Activated CD8-positive, alpha-beta T cell treated with anti-CD3 and anti-CD28 coated beads for 36 hours (primary cell): ENCODE measurements at places on chromosomes 12 and 14.
A peak's percentile ranks its signal among the peaks of the same experiment; 100 is the strongest.

GRCh38 chr12:49146406-49146805 lies 15.2 kb upstream of the TUBA1B start:
- peaks cover 2% of the 10 kb centered on the region for H3K4me1 ChIP-seq
- no peak overlapping the region for H3K4me3 ChIP-seq
- H3K27ac ChIP-seq = no peak overlapping the region
- H3K36me3 ChIP-seq = peaks cover 3% of the 10 kb centered on the region

GRCh38 chr14:73249564-73250316 lies 12.4 kb downstream of the PAPLN start:
- H3K27ac ChIP-seq = no peak overlapping the region
- H3K27me3 ChIP-seq = peaks cover 7% of the 10 kb centered on the region
- no peaks in the 10 kb centered on the region for H3K36me3 ChIP-seq
- H3K4me1 ChIP-seq = peaks cover 17% of the 10 kb centered on the region
- DNase-seq = no peak
- H3K4me3 ChIP-seq = no peak overlapping the region

DNA sequence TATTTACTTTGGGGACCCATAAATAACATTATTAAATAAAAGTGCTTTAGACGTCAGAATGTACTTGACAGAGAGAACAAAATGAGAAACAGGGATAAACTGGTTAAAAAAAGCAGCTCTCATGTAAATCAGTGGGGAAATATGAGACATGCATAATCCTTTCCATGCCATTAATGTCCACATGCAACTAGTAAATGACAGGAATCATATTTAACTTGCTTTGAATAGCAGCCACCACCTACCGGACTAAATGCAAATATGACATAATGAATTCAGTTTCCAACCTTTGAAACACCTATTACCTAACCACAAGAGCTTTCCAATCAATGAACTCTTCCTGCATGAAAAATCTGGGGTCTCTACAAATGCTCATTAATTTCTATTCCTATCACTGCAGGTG lies 19.6 kb downstream of the FGD6 start:
- no peak overlapping the region for H3K27ac ChIP-seq
- no peaks in the 10 kb centered on the region for H3K4me1 ChIP-seq
- H3K36me3 ChIP-seq = no peaks in the 10 kb centered on the region
- DNase-seq = no peak

GRCh38 chr12:81530352-81530751 lies 228.8 kb downstream of the PPFIA2 start:
- H3K36me3 ChIP-seq = no peaks in the 10 kb centered on the region
- no peaks in the 10 kb centered on the region for H3K27me3 ChIP-seq
- no peak overlapping the region for H3K27ac ChIP-seq

DNA sequence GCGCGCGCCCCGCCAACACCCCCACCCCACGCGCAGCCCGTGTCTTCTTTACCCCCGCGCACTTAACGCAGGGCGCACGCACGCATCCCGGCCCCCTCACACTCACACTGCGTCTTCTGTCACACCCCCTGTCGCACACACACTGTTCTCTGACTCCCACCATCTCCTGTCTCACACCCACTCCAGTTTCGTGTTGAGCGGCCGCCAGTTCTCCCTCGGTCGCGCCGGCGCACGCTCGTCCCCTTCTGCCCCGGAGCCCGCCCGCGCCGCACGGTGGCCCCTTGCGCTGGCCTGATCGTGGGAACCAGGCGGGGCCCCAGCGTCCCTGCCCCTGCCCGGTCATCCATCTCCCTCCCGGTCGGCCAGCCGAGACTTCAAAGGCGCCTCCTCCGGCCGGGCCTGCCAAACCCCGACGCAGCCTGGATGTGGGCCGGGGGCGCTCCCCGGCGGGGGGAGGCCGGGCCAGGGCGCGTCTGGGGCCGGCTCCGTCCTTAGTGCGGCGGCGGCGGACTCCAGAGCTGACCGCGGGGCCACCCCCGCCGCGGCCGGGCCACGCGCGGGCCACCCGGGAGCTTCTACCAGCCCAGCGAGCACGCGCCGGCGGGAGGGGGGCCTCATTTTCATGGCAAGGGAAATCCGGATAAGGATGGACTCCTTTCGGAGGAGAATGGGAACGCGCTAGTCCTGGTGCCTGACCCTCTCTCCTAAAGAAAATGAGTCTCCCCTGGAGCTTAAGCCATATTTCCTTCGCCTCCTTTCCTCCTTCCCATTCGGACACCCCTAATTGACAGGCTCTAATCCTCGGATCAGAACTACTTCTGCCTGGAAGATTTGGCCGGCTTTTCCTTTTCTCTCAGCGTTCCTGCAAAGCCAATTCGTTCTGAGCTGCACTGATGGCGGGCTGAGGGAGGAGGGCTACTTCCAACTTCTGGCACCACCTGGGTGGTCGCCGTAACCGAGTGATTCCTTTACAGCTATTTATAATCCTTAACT lies 82.0 kb upstream of the HMGA2 start:
- no peaks in the 10 kb centered on the region for H3K36me3 ChIP-seq
- H3K27ac ChIP-seq = no peak overlapping the region

DNA sequence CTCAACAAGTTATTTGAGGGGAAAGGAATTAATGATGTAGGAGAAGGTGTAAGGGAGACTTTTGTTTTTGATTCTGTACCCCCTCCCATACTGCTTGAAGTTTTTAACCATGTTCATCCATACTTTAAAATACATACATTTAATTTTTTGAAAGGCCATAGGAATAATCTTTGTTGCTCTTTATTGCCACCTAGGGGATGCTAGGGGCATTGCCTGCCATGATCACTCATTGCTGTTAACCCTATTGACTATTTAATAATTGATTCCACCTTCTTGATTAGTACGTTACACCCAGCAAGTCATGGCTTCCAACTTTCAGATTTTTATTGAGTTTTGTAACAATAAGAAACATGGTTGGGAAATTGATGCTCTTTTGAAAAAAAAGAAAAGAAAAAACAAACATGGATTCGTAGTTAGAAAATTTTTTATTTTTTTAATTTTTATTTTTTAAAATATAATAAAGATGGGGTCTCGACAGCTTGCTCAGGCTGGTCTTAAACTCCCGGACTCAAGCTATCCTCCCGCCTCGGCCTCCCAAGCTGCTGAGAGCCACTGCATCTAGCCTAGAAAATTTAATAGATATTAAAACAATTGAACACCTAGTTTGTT lies 8.5 kb upstream of the PRKAB1 start:
- H3K27me3 ChIP-seq = no peaks in the 10 kb centered on the region
- no peaks in the 10 kb centered on the region for H3K4me1 ChIP-seq
- H3K36me3 ChIP-seq = no peaks in the 10 kb centered on the region
- H3K4me3 ChIP-seq = no peak overlapping the region
- peak; percentile 61 for DNase-seq

DNA sequence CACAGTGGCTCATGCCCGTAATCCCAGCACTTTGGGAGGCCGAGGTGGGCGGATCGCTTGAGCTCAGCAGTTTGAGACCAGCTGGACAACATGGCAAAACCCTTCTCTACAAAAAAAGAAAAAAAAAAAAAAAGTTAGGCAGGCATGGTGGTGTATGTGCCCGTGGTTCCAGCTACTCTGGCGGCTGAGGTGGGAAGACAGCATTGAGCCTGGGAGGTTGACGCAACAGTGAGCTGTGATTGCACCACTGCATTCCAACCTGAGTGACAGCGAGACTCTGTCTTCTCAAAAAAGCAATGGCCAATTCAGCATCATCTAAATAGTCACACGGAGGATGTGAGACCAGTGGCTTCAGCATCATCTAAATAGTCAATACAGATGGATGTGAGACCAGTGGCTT lies 10.4 kb upstream of the SAMD4A start:
- H3K4me3 ChIP-seq = no peak overlapping the region
- no peak overlapping the region for H3K27ac ChIP-seq
- no peaks in the 10 kb centered on the region for H3K36me3 ChIP-seq
- H3K4me1 ChIP-seq = no peaks in the 10 kb centered on the region

DNA sequence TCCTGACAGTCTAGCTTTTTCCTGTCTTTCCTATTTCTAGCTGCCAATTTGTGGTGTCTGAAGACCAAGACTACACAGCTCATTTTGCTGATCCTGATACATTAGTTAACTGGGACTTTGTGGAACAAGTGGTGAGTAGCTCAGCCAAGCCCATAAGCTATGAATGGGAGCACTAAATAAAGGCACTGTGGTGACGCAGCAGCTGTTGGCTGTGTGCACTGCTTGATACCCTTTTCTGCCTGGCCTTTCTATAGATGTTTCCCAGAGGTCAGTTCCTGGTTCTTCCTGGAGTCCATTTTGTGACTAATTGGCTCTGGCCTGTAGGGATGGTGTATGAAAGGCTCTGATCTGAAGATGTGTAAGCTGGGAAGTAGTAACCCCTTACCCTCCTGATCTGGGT lies 20.5 kb downstream of the RNF10 start:
- no peak overlapping the region for H3K4me3 ChIP-seq
- DNase-seq = no peak
- H3K27me3 ChIP-seq = no peaks in the 10 kb centered on the region
- no peak overlapping the region for H3K27ac ChIP-seq
- H3K4me1 ChIP-seq = peaks cover 5% of the 10 kb centered on the region

DNA sequence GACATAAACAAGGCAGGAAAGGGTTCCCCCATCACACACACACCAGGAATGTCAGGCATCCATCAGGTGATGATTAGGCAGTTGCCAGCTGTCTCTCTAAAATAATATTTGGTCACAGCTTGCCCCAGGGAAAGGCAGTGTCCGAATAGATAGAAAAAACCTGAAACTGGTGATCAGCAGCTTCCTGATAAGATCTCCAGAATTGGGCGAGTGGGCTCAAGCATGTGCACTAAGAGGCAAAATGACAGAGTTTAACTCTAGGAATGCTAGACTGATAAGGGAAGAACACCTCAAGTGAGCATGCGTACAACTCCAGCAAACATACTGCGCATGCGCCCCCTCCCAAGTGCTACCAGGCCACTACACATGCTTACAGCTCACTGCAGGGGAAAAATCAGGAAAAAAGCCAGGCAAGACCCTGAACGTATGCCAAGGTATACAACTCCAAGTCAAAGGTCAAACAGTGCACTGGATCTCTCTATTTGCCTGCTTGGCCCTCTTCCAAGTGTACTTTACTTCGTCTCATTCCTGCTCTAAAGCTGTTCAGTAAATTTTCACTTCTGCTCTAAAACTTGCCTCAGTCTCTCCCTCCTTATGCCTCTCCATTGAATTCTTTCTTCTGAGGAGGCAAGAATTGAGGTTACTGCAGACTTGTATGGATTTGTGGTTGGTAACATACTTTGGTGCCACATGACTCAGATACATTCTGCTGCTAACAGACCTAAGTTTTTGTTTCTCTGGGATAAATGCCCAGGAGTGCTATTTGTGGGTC lies 73.5 kb upstream of the VASH1 start:
- H3K4me1 ChIP-seq = no peaks in the 10 kb centered on the region
- H3K27ac ChIP-seq = no peak overlapping the region
- H3K4me3 ChIP-seq = no peak overlapping the region
- H3K36me3 ChIP-seq = no peaks in the 10 kb centered on the region

- no peak for DNase-seq
- H3K27ac ChIP-seq = no peak overlapping the region
- peaks cover 9% of the 10 kb centered on the region for H3K27me3 ChIP-seq
- no peak overlapping the region for H3K4me3 ChIP-seq
- no peaks in the 10 kb centered on the region for H3K36me3 ChIP-seq
Observed at GRCh38 chr14:100719976-100720520, 6.6 kb upstream of the DLK1 start.

- H3K36me3 ChIP-seq = peaks cover 14% of the 10 kb centered on the region
- H3K27ac ChIP-seq = peak overlapping the region; percentile 84
- H3K27me3 ChIP-seq = no peaks in the 10 kb centered on the region
- DNase-seq = peak; percentile 69
Observed at GRCh38 chr12:92065018-92065499, 80.6 kb downstream of the BTG1 start.
